ENCODE measurements at places on chromosomes 16 and 17. TPM values are rescaled to one million over a fixed set of nuclear protein-coding genes. Genes with fewer than 3 reads are reported as not detected.

Gene ASPHD1
- total RNA-seq: 1.3 TPM

Gene TTC19
- total RNA-seq: 67.8 TPM

Gene TLCD3A
- 16.2 TPM for total RNA-seq

Gene SLC46A1
- total RNA-seq: 8.2 TPM

Gene PIK3R6
- 1.6 TPM for total RNA-seq

Gene CTRB1
- total RNA-seq: not detected

Gene TLCD3B
- 1.5 TPM for total RNA-seq

Gene ADORA2B
- total RNA-seq: 1.8 TPM

Gene SPATA33
- 10.5 TPM for total RNA-seq

Gene SLFN14
- 1.8 TPM for total RNA-seq

Gene KRT32
- not detected for total RNA-seq

Gene ZNF598
- total RNA-seq: 20.9 TPM

Gene GAST
- total RNA-seq: not detected

Gene KIAA0753
- 38.2 TPM for total RNA-seq

Gene ZNHIT3
- 40.2 TPM for total RNA-seq

Gene PSMD3
- 79.1 TPM for total RNA-seq

Gene TP53TG3F
- total RNA-seq: not detected

Gene SERPINF2
- 49.7 TPM for total RNA-seq

Gene VPS35
- 86.1 TPM for total RNA-seq

Gene RAB26
- total RNA-seq: 0.58 TPM

Gene ACSM2B
- 77.8 TPM for total RNA-seq

Gene ABCC6
- total RNA-seq: 23.2 TPM

Gene TBC1D3H
- not detected for total RNA-seq

Gene KRTAP4-5
- total RNA-seq: not detected

Gene PRSS21
- total RNA-seq: not detected

Gene CDC42EP4
- total RNA-seq: 67.3 TPM

Gene CRK
- total RNA-seq: 59.0 TPM

Gene CPNE7
- total RNA-seq: 2.5 TPM

Gene CDRT4
- total RNA-seq: 6.7 TPM

Gene CES3
- 3.1 TPM for total RNA-seq
